ENCODE measurements at places on chromosomes 7 and 10. TPM values are rescaled to one million over a fixed set of nuclear protein-coding genes. Genes with fewer than 3 reads are reported as not detected.

Gene SEMA4G
- 0.24 TPM for polyA plus RNA-seq

Gene ANK3
- polyA plus RNA-seq: 23.9 TPM

Gene METTL27
- polyA plus RNA-seq: 1.5 TPM

Gene MBL2
- polyA plus RNA-seq: not detected

Gene HOXA5
- not detected for polyA plus RNA-seq

Gene TUBAL3
- not detected for polyA plus RNA-seq

Gene RBP3
- not detected for polyA plus RNA-seq

Gene PNLIPRP1
- polyA plus RNA-seq: not detected

Gene ADARB2
- polyA plus RNA-seq: not detected

Gene DOCK4
- polyA plus RNA-seq: 0.16 TPM

Gene TRIM74
- polyA plus RNA-seq: not detected

Gene CCL24
- not detected for polyA plus RNA-seq

All from naive thymus-derived CD4-positive, alpha-beta T cell (primary cell).